Stimulated activated CD4-positive, alpha-beta T cell treated with anti-CD3 and anti-CD28 coated beads, TNF-alpha, amount 100 ng/mL, for 24 hours (primary cell): ENCODE measurements at places on chromosomes 1 and 21.

GRCh38 chr1:33814166-33814565, 49.7 kb upstream of the HMGB4 start:
- no peak for DNase-seq

GRCh38 chr1:227322376-227322775, 4.1 kb upstream of the CDC42BPA start:
- no peak for DNase-seq

- DNase-seq: no peak
Measured at GRCh38 chr1:5594056-5594956, 397.9 kb downstream of the NPHP4 start.

DNA sequence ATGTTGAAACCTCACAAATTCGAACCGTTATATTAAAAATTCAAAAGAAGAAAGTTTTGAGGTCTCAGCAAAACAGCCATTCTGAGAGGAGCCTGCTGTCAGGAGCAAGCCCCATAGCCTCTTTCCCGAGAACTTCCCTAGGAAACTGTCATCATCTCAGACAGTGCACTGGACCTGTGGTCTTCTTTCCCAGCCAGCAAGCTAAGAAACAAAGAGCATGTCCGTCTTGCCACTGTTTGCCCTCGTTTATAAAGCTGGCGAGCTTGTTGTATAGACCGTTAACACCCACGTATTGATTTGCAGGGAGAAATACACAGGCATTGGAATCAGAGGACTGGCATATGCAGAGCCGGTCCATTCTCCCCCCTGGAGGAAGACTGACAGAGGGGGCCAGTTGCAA, 407.0 kb downstream of the NPHP4 start:
- DNase-seq: no peak

DNA sequence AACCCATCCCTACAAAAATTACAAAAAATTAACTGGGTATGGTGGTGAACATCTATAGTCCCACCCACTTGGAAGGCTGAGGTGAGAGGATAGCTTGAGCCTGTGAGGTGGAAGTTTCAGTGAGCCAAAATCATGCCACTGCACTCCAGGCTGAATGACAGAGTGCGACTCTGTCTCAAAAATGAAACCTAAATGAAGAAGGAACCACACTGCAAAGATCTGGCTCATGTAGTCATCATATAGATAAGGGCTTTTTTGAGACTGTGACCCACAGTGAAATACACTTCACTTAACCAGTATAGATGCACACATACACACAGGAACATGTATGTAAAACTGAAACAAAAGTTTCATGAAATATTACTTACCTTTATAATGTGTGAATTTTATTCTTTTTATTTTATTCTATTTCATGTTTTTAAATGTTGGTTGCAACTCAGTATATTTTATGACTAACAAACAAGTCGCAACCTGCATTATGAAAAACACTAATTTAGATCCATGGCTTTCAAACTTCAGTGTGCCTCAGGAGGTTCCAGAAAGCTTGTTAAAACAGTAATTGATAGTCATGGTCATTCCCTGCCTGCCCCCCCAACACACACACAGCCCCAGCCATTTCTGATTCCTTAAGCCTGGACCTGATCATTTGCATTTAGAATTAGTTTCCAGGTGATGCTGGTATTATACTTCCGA, 189.5 kb downstream of the PATJ start:
- no peak for DNase-seq

DNA sequence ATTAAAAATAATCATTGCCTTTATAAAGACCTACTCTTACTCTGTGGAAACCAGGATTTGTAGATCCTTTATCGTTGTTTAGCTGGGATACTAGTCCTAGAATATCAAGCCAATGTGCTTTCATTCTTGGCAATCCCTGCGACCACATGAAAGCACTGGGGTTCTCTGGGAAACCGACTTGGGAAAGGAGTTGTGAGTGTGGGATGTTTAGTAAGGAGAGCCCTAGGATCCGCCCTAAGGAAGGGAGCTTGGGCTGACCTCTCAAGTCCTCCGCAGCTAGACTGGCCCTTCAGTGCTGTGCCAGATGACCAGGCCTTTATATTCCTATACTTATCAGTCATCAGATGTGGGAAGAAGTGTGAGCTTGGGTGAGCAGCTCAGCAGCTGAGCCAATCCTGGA, 5.2 kb upstream of the KRTAP19-8 start:
- DNase-seq: no peak
